WTC11 (cell line): ENCODE measurements at places on chromosomes 3 and 15.

GRCh38 chr3:10483686-10484345, 21.6 kb downstream of the ATP2B2 start:
- H3K4me1 ChIP-seq, result no peaks in the 10 kb centered on the region
- H3K27ac ChIP-seq, result no peak overlapping the region
- peaks cover 2% of the 10 kb centered on the region for H3K27me3 ChIP-seq
- no peak overlapping the region for H3K4me3 ChIP-seq
- no peaks in the 10 kb centered on the region for H3K36me3 ChIP-seq

GRCh38 chr15:83248151-83249029, 36.1 kb downstream of the BNC1 start:
- H3K4me1 ChIP-seq, result peaks cover 4% of the 10 kb centered on the region
- peak; percentile 20 for DNase-seq
- no peaks in the 10 kb centered on the region for H3K36me3 ChIP-seq
- H3K4me3 ChIP-seq, result no peak overlapping the region
- peaks cover 16% of the 10 kb centered on the region for H3K27me3 ChIP-seq
- H3K27ac ChIP-seq, result no peak overlapping the region

DNA sequence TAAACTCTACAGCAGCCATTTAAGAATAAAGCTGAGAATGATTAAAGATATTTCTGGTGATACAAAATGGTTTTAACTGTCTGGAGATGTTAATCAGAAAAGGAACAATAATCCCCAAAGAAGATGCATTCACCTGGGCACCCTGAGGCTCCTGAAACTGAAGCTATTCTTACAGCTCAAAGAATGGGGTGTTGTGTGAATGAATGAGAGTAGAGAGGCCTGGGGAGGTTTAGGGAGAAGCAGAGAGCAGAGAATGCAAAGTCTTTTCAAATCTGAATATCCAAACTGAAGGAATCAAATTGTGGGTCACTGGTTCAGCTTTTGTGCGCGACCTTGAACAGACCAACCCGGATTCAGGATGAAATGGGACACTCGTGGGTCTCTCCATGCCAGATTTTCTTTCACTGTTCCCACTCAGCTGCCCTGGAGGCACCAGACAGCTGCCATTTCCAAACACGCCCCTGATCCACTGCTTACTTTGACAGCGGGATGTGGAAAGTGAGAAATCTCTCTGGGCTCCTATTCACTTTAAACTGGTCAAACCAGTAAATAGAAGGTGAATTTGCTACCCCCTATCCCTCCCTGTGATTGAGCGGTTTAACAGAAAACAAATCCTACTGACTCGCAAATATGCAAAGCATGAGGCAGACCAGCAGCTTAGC, 485.5 kb upstream of the THBS1 start:
- DNase-seq, result no peak
- H3K27me3 ChIP-seq, result no peaks in the 10 kb centered on the region
- peak overlapping the region; percentile 87 for H3K27ac ChIP-seq
- peak overlapping the region; percentile 6 for H3K4me3 ChIP-seq

DNA sequence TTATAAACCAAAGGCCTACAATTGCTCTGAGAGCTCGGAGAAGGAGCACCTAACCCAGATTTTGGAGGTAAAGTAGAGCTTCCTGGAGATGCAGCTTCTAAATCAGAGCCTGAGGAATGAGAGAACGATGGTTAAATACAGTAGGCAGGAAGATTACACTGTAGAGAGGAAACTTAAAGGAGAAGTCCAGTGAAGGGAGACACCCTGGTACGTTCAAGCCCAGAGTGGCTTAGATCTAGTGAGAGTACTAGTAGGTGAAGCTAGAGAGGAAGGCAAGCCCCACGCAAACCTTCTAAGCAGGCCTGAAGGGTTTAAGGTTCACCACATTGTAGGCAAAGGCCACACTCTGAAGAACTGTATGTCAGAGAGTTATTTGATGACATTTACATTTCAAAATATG, 33.4 kb downstream of the SLC49A4 start:
- H3K27ac ChIP-seq, result peak overlapping the region; percentile 28; the same call in 1 of the 2 replicates
- H3K4me3 ChIP-seq, result no peak overlapping the region
- 0 out of 2 replicates have a peak, but pooled peaks cover 2% of the 10 kb centered on the region for H3K36me3 ChIP-seq
- no peak for DNase-seq

- DNase-seq, result no peak
- no peak overlapping the region for H3K27ac ChIP-seq
- H3K36me3 ChIP-seq, result peaks cover 6% of the 10 kb centered on the region
Observed at GRCh38 chr3:41518626-41519025, 319.3 kb downstream of the CTNNB1 start.

GRCh38 chr3:103785017-103785416, 1350.2 kb downstream of the ZPLD1 start:
- no peaks in the 10 kb centered on the region for H3K27me3 ChIP-seq
- H3K36me3 ChIP-seq, result no peaks in the 10 kb centered on the region
- no peak overlapping the region for H3K27ac ChIP-seq
- no peak overlapping the region for H3K4me3 ChIP-seq
